ENCODE measurements at places on chromosomes 5 and 9.
A peak's percentile ranks its signal among the peaks of the same experiment; 100 is the strongest.

GRCh38 chr5:148209151-148209770, 6.4 kb downstream of the SPINK6 start:
- DNase-seq, result no peak

GRCh38 chr9:132730054-132731033, 60.1 kb downstream of the GTF3C4 start:
- DNase-seq, result no peak

DNA sequence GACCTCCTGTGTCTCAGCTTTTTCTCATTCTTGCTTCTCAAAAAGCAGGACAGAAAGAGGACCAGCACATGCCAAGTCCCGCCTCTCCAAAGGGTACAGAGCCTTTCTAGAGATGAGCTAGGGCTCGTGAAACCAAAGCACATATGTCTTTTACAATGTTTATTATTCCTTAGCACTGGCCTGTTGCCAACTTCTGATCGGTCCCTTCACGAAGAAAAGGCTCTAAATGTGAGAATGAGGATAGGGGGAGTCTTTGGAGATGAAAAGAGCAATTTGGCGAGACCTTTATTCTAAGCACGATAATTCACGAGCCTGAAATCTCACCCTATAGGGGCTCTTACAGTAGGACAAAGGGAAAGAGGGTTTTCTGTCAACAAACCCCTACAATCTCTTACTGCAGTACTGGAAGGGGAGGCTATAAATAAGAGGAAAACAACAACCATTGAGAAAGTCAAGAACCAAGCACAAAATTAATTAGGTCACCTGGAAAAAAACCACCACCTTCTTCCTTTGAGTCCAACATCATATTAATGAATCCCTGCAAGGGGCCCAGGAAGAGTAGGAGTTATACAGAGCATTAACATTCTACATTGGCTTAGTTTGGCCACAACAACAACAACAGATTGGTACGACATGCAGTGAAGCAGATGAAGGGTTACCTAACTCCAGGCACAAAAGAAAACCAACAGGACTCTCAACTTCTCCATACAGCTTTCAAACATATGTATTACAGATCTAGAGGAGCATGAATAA, 309.5 kb downstream of the PDE4D start:
- DNase-seq, result peak; percentile 51

DNA sequence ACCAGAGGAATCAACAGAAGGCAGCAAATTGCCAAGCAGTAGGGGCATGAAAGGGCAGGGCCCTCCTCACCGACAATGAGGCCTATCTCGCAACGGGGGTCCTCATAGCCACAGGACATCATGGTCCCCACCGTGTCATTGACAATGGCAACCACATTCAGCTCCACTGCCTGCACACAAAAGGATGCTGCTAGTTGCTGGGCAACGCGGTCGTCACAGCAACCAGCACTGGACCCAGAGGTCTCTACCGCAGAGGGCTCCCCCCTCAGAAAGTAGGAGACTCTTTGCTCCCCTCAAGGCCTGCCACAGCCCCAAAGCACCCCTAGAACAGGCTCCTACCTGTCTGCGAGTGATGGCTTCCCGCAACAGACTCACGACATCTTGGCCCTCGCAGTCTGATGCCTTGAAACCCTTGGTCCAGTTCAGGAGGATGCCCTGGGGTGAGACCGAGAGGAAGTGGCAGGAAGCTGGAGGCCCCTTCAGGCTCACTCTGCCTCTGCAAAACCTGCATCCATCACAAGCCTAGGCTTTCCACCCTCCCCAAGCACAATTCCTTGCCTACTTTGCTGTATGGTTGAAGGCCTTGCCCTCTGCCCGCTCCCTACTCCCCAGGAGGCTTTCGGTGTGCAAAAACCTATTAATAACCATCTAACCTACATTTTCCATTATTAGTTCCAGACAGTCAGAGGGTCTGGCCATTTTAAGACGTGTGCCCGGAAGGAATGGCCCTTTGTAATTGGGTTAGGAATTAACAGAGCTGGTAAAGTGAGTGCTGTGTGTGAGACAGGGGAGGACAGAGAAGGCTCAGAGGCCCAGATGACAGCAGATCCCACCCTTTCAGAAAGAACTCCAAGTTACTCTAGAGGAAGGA, 15.2 kb downstream of the HK3 start:
- DNase-seq, result no peak

DNA sequence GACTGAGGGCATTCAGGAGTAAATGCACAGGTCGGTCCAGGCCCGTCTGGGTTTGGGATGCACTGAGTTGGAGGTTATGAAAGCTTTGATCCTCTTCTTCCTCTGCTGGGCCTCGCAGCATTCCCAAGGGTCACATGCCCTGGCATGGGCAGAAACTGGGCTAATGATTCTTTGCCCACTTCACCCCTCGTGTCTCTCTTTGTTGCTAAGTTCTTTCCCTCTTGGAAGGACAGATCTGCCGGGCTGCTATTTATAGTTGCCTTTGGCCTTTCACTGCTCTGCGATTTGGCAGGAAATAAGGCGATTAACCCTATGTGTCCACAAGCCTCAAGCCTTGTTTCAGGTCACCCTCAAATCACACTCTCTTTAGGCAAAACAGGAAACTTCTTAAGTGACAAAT, 66.9 kb downstream of the ENTREP1 start:
- no peak for DNase-seq

DNA sequence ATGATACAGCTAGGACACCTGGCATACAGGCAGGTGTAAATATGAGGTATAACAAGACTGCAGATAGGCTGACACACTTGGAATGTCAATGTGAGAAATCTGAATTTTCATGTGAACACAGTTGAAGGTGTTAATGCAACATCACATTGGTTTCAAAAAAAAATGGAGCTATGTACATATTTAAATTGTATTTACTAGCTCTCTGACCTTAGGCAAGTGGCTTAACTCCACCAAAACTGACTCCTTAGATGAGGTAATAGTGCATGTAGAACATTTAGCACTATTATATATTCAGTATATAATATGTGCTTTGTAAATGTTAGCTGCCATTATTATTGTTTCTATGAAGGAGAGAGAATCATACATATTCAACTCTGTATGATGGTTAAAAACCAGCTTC, 48.0 kb downstream of the HTR4 start:
- no peak for DNase-seq

DNA sequence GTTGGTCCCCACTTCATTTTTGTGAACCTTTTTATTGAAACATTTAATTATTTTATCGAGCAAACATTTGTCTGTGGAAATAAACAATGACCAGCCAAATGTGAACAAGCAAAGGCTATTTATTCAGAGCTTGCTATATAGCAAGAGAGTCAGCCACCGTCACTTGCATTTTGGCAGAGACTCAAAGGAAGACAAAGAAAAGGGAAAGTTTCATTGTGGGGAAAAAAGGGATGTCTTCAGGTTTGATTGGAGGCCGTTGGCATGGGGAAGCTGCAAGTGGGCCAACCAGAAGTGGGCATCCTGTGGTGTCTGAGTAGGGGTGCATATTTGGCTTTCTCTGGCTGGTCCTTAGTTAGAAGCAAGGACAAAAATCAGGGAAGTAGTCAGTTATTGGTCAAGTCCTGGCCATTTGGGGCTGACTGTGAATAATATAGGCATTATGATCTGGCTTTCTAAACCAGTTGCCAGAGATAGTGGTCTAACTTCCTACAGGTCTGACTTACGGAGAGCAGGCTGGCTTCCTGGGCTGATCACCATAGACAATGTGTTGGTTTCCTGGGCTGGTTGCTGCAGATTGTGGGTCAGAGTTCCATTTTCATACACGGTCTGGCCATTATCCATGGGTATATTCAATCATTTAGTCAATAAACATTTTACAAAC, 16.6 kb downstream of the ENC1 start:
- DNase-seq, result peak; percentile 19

- DNase-seq, result no peak
Observed at GRCh38 chr9:12884736-12885395, 110.0 kb downstream of the LURAP1L start.

DNA sequence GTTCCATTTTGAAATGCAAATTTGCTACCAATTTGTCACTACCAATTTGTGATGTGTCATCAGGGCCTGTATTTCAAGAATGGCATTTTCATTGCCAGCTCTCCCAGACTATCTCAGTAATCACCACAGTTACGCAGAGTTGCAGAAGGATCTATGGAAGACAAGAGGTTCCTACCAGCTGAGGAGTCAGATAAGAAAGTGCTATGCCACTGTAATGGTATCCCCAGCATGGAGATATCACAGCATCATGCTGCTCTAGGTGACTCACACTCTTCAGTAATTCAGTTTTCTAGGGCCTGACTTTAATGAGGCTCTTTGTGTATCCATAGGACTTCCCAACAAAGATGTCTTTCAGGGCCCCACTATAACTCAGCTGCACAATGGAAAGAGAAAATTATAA, 490.3 kb downstream of the ARHGEF28 start:
- no peak for DNase-seq

DNA sequence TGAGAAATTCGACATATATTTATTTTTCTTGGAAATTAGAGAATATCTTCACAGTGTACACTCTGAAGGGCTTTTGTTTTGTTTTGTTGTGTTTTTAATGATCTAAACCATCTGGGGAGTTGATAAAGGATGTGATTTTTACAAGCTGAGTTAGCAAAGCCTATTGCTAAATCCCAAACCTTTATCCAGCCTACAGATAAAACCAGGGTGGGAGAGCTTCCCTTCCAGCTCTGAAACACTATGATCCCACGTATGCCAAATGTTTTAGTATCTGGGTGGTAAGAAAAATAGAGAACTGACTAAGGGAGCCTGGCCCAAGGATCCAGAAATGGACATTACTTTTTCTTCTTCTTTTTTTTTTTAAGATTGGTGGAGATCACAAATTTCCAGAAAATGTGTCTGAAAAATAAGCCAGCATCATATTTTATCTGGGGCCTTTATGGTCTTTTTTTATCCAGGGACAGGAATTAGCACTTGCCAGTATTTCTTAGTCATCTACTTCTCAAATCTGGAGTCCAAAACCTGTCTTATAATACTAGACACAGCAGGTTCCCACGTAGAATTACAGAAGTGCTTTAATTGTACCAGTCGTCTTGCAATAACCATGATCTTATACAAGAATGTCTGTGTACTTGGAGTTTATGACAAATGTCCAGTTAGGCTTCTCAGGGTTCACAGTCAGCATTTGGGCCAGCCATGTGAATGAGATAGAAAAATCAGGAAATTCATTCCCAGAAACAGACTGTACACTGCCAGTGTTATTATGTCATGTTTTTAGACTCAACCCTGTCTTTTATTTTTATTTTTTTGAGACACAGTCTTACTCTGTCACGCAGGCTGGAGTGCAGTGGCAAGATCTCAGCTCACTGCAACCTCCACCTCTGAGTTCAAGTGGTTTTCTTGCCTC, 290.8 kb upstream of the MPDZ start:
- no peak for DNase-seq

GRCh38 chr5:153460421-153460820, 30.0 kb upstream of the GRIA1 start:
- no peak for DNase-seq

DNA sequence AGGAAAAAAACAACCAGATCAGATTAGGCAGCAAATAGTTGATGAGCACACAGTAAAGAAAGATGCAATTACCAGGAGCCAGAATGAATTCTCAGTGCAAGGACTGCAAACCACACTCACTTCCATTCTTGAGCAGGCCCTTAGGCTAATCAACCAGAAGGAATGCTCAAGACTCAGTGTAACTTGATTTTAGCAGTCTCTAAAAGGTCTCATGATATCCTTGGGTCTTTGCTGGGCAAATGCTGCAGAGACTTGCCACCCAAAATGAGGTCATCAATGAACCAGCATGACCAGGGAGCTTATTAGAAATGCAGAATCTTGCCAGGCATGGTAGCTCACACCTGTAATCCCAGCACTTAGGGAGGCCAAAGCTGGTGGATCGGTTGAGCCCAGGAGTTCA, 20.1 kb upstream of the TMEM245 start:
- no peak for DNase-seq

DNA sequence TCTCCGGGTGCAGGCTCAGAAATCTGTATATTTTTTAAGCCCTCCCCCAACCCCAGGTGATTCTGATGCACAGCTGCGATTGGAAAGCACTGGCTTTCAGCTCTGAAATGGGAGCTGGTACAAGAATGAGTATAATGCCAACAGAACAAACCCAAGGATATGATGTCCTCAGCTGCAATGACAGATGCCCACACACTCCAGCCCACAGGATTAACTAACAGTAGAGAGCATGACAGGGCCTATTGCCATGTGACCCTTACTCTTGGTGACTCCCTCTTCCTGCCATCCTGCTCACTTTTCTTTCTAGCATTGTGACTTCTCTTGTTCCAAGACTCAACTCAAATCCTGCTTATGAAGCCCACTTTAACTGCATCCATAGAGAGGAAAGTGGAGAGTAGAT, 174.5 kb downstream of the FGF18 start:
- DNase-seq, result no peak

DNA sequence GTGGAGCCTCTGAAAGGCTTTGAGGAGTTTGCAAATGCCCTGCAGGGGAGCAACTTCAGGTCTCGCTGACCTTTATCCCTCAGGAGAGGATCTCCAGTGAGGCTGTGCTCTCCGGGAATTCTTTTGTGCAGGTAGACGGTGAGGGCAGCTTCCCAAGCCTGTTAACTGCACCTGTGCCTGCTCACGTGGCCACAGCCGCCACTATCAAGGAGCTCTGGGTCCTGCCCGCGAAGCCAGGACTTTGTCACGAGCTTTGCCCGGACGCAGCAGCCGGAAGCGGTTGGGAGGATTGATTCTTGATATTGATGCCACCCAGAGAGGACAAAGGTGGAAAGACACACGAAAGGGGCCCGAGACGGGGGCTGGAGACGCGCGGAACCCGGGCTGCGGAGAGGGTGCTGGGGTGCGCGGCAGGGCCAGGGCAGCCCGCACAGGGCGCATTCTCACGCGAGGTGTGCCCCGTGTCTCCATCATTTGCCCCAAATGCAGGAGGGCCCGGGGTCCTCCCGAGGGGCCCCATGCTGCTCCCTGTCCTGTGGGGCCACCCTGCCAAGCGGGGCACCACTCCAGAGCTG, 18.2 kb downstream of the SLC9A3 start:
- DNase-seq, result no peak

GRCh38 chr5:83099001-83099400, 21.7 kb downstream of the XRCC4 start:
- no peak for DNase-seq

DNA sequence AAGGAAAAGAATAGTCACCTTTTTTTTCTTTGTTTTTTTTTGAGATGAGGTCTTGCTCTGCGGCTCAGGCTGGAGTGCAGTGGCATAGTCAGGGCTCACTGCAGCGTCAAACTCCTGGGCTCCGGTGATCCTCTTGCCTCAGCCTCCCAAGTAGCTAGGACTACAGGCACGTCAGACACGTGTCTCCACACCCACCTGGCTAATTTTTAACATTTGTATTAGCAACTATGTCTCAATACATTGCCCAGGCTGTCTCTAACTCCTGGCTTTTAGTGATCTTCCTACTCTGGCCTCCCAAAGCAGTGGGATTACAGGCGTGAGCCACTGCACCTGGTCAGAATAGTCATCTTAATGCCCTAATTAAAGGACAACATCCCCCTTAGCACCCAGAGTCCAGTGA, 54.4 kb upstream of the CTSL start:
- DNase-seq, result no peak

- DNase-seq, result no peak
Observed at GRCh38 chr5:40680741-40681362, 1.1 kb downstream of the PTGER4 start.

- DNase-seq, result peak; percentile 56
Observed at GRCh38 chr5:56816546-56817081, 1.3 kb downstream of the MAP3K1 start.

GRCh38 chr5:136724161-136724560, 358.8 kb upstream of the TRPC7 start:
- no peak for DNase-seq

GRCh38 chr5:170221327-170221741, 11.5 kb upstream of the C5orf58 start:
- DNase-seq, result no peak

Measured in NCI-H2081 (cell line).